ENCODE measurements at places on chromosomes 3 and 15.
A peak's percentile ranks its signal among the peaks of the same experiment; 100 is the strongest.

DNA sequence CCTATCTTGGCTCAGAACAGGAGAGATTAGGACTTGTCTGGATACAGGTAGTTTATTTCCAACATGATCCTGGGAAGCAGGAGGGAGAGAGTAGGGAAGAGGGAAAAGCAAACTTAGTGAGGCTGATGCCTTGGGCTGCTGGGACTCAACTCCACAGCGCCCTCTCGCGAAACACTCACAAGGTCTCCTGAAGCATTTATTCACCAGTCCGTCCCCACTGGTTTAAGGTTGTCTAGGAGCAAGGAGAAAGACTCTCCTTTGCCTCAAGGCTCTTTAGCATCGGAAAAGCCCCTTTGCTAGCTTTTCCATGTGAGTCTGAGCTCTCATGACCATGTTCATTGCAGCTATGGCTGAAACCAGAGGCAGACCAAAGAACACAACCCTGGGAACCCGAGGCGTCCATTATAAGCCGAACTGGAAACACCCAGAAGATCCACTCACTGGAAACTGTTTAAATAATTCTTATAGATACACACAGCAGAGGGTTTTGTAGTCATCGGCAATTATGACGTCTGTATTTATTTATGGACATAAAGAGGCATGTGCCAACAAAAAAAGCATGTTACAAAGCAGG is 244.5 kb downstream of the CD47 start:
- peak; percentile 72 for DNase-seq

- DNase-seq = no peak
These were observed 30.9 kb downstream of the KAT2B start for GRCh38 chr3:20071175-20071574.

DNA sequence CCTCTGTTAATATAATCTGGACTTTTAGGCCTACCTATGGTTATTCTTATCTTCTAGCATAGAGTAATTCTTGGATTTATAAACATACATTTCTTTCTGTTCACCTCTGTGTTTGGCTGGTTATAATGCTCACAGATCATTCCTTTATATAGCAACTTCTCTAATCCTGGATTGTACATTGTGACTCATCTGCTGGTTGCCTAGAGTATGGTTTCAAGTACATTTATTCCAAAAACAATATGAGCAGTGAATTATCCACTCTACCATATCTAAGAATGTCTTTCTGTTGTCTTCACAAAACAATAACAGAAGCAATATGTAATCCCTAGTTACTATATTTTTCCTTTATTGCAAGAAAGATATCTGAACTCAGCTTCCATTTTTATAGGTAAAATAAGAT is 35.3 kb downstream of the FSIP1 start:
- DNase-seq = no peak

DNA sequence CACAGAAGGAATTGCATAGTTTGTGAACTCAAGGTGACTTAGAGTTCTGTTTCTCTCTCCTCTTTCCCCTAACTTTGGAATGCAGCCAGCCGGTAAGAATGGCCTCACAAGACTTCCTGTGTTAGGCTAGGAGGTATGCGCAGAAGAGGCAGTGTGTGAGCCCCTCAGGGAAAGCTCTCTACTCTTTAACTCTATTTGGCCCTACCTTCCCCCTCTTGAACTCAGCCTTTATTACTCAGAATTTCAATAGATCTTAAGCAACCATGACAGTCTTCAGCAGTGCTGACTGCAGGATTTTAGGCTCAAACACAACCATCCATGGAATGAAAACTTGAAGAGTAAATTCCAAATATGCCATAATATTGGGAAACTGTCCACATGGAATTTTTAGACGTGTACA is 209.5 kb downstream of the DTWD1 start:
- DNase-seq = peak; percentile 57

DNA sequence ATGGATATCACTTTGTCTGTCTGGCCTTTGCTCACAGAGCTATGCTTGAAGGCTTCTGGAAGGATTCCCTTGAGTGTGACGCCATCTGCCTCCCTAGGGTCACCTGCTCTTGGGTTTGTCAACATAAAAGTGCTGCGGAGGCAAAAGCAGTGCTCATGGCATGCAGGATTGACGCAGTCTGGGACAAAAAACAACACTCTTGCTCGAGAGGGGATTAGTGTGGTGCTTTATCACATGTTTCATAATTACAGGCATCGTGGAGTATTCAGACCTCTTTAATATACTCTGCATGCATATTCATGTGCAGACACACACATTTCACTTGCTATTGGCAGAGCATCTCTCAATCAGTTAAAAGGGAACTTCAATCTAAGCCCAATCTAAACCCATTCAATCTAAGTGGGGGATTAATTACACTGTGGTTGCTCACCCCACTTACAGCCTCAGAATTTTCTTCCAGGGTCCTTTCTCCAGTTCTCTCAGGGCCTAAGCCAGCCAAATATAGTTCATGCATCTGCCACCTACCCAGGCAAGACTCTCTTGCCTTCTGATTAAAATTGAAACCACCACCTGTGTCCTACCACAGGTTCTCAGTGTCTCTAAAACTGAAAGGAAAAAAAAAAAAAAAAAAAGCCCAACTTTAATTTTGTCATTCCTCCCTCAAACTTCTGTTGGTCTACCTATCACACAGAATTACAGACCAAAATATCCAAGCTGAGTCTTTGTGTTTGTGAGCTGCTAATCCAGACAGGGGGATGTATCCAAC is 75.6 kb downstream of the BFSP2 start:
- DNase-seq = no peak

GRCh38 chr3:45082142-45082538 is 56.0 kb downstream of the CLEC3B start:
- DNase-seq = peak; percentile 18

- DNase-seq = no peak
These were observed 389.1 kb upstream of the RARB start for GRCh38 chr3:25038922-25039321.

- DNase-seq = peak; percentile 38
These were observed 60.5 kb upstream of the TFRC start for GRCh38 chr3:196142202-196142956.
